ENCODE measurements at places on chromosomes 3 and 15.

- no peak for DNase-seq
Measured at GRCh38 chr15:92617549-92618520, 37.7 kb downstream of the FAM174B start.

DNA sequence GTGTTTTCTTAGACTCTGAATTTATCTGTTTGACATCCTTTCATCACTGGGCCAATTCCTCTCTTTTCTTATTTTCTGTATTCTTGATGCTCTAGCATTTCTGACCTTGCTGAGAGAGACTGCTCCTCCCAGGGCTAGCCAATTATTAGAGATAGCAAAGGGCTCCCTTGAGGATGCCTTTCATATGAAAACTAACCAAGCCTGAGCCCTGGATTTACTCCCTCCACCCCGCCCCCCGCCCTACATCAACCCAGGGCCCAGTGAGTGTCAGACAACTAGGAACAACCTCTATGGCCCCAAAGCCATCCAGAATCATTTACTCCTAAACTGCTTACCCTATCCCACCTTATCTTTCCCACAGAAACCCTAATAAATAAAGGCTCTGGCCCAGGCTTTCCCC lies 69.7 kb upstream of the LARS2 start:
- DNase-seq: no peak

DNA sequence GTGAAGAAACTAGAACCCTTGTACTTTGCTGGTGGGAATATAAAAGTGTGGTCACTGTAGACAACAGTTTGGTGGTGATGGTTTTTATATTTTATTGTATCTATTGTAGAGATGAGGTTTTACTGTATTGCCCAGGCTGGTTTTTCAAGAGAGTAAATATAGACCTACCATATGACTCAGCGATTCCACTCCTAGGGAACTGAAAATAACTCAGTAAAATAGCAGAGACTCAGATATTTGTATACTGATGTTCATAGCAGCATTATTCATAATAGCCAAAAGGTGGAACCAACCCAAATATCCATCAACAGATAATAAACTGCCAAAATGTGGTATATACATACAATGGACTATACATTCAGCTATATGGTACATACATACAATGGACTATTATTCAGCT lies 68.8 kb upstream of the IL12A start:
- no peak for DNase-seq

GRCh38 chr3:142857056-142857455 lies 31.8 kb downstream of the PCOLCE2 start:
- no peak for DNase-seq

DNA sequence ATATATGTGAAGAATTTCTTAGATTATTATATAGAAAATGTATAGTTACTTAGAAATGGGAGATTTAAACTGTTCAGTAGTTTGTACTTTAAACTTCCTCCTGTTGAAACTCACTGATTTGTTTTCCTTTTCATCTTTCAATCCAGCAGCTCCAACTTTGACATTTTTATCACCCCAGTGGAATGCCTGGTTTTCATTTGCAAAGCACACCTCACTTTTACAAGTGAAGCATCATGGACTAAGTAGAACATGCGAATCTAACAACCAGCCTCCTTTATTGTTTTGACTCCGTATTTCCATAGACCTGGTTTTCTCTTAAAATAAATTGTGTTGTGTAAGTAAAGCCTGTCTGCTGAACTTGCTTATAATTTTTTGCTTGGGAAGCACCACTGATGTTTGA lies 97.8 kb upstream of the ROBO2 start:
- DNase-seq: no peak

DNA sequence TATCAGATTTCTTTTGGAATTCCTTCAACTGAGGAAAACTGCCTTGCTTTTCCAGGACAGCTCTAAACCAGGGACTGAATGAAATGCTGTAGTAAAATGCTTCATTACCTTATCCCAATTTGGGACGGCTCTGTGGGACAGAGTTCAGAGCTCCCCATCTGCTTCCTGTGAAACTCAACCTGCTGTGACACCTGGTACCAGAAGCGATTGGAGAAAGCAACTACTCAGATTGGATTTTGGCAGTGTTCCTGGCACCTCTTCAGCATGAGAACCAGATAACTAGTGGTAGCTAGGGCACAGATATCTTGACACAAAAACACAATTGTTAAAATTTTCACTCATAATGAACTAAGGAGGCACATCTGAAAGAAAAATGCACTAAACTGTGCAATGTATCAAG lies 539.1 kb downstream of the SI start:
- DNase-seq: no peak

DNA sequence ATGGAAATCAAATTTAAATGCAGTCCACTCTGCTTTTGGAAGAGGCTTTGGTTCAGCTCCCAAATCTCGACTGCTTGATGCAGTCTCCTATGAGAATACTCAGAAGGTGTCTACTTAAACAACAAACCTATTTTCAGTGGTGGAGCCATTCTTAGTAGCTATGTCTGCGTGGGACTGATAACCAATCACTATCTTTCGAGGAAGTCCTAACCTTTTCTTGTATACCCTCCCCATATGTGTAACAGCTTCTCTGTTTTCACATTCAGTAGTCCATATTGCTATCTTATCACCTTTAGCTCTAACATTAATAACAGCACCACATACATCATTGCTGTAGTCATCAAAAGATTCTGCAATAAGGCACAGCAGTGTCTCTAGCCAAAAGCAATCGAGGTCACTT lies 333.0 kb upstream of the ATP11B start:
- DNase-seq: no peak

DNA sequence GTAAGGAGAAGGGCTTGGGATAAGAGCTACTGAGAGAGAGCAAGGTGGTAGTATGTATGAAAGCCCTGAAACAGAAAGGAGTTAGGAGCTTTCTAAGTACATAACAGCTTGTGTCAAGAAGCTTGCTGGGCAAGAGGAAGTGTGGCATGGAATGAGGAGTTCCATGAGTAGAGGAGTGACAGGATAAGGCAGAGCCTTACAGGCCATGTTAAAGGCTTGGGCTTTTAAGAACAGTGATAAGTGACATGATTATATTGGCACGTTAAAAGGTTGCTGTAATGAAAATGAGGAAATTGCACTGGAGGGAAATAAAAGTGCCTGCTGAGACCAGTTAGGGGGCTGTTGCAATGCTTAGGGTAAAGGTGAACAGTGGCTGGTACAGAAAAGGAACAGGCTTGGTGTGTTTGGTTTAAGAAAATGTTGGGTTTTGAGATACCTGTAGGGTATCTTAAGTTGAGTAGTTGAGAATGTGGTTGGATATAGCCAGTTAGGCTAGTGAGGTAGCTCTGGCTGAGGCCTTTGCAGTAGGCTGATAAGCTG lies 49.0 kb downstream of the MEF2A start:
- no peak for DNase-seq

- no peak for DNase-seq
Measured at GRCh38 chr3:146164971-146165769, 4.2 kb upstream of the PLOD2 start.
